ENCODE measurements at places on chromosomes 6 and 20. TPM values are rescaled to one million over a fixed set of nuclear protein-coding genes. Genes with fewer than 3 reads are reported as not detected.
A peak's percentile ranks its signal among the peaks of the same experiment; 100 is the strongest.

GRCh38 chr20:24693466-24694156 is 224.2 kb downstream of the SYNDIG1 start:
- DNase-seq = peak; percentile 38

Gene PPIL6
- total RNA-seq = 10.2 TPM

Gene BMP5
- not detected for total RNA-seq

Gene KIF16B
- total RNA-seq = 21.3 TPM
